ENCODE measurements at places on chromosomes 7 and 10.

GRCh38 chr7:126569402-126569801, 683.3 kb downstream of the GRM8 start:
- DNase-seq = no peak

DNA sequence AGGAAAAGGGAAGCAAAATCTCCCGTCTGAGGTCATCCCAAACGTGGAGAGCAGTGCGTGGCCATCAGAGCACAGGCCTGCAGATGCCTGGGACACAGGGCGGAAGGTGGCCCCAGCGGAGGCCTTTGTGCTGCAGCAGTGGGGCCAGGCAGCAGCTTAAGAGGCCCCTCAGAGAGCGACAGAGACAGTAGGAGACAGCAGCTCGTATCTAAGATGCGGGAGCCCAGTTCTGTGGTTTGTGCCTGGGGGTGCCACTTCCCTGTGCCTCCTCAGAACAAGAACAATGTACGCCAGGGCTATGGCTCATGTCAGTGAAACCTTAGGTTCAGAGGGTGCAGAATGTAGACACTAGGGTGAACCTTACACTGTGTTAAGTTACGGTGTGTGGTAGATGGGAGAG, 316.6 kb upstream of the AKR1E2 start:
- no peak for DNase-seq

DNA sequence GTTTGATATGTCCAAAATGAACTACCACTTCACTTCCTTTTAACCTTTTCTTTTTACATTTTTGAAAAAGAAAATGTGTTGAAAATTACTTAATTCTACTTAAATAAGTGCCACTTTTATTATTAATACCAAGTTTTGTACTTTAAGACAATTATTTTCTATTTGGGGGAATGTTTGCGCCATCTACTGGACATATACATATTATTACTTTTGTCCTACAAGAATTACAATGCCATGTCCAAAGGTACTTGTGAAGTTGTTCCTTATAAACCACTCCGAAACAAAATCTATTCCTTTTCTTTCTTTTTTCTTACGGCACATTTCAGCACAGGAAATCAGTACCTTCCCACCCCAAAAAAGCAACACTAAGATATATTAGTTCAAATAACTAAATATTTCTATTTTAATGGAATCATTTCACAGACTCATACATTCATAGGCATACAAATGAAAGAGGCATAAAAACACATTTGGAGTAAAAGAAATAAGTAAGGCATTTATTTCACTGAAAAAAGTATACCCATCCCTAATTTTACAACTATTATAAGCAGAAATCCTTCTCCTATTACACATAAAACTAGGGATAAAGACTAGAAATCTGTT, 169.9 kb downstream of the RNF133 start:
- DNase-seq = no peak

GRCh38 chr7:15352421-15353206, 209.2 kb downstream of the AGMO start:
- no peak for DNase-seq

GRCh38 chr7:69254643-69255042, 343.6 kb upstream of the AUTS2 start:
- DNase-seq = no peak

- DNase-seq = no peak
These were observed 2.2 kb upstream of the SUN3 start for GRCh38 chr7:48031111-48031510.

- no peak for DNase-seq
These were observed 39.9 kb downstream of the STRA8 start for GRCh38 chr7:135273581-135273980.

DNA sequence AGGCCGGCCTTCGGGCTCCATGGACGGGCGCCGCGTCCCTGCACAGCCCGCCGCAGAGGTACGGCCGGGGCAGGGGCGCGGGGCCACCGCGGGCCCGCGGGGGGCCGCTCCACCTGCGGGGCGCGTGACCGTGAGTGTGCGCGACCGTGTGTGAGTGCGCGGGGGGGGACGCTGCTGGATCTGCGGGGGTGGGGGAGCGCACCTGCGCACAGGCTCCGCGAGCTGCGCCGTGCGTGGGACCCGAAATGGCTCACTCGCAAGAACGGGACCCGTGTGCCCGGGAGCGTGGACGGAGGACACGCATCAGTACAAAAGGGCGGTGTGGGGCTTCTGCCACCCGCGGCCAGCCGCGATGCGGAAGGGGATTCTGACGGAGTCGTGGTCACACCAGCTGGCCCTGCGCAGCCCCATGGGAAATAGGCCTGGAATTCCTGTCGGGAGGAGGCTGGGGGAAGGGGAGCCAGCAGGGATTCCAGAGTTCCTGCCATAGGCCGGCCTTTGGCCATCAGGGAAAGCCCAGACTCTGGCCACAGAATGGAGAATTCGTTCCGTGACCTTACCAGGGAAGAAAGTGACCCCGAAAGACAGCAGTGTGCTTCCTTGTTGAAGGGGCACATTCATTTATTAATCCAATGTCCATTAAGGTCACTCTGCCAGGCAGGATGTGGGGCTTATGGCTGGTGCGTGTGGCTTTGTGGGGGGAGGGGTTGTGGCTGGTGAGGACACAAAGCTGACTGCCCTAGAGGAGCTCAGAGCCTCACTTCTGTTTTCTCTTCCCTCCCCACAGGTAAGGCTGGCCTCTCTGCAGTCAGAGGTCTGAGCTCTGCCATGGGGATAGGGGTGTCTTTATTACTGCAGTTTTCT, 494 bp downstream of the REPIN1 start:
- peak; percentile 47 for DNase-seq

DNA sequence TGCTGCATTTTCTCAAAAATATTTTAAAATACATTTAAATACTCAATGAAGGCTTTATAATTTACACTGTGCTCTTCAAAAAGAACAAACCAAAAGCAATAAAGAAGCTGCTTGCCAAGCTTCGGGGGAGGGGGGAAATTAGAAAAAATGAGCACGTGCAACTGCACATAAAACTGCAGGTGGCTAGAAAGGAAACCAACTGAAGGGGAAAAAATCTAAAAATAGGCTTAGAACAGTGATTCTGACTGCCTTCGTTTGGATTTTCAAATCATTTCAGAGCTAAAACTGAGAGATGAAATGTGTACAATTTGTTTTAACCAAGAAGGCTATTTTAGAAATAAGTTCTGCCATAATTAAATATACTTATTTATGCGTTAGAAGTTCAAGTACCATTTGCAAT, 61.4 kb downstream of the ABI1 start:
- peak; percentile 9 for DNase-seq

DNA sequence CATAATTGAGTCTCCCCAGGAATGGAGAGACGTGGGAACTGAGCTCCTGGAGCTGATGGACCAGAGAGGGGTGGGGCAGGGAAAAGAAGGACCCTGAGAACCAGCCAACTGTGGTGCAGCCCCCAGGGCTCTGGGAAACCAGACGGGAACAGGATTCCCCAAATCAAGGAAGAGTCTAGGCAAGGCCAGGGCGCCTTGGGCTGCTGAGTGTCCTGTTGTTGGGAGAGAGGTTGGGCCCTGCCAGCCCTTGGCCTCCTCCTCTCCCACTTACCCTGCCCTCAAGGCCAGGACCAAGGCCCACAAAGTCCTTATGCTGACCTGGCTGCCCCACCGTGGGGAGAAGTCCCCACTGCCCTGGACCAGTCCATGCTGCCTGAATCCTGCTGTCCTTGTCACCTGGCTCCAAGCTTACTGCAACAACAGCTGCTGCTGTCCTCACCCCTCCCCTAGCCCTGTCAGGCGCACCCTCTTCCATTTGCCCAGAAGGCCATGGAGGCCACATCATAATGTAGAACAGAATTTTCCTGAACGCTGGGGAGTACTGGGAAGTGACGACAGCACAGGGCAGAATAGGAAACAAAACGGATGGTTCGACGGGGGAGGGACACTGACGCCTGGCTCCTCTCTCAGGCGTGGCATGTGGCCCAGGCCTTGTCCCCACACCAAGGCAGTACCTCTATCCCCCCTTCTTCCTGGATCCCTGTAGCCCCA, 132.9 kb upstream of the ZMIZ1 start:
- no peak for DNase-seq

GRCh38 chr7:150735596-150736358, 1.4 kb upstream of the GIMAP5 start:
- no peak for DNase-seq

DNA sequence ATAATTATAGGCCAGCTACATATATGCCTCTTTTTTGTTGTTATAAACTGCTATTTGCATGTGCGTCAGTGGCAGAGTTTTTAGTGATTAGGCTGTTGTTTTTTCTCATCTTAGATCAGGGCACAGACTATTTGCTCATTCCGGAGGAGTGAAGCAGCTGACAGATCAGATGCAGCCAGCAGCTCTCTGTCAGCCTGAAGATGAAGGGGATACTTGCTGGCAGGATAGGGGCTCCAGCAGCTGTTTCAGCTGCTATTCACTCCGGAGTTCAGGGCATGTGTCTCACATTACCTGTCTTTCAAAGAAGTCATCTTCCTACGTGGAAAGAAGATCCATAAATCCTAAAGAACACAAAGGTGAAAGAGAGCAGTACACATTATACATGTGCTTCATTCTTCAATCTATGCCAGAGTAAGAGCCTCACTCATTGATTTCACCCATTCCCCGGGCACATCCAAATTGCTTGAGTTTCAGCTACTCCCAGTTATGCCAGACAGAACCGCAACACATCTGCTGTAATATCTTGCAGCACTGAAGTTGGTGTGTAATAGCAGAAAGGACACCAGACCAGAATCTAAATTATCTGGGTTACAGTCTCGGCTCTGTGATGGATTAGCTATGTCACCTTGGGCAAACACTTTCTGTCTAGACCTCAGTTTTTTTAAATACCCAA, 182.8 kb upstream of the CHRM2 start:
- DNase-seq = no peak

- DNase-seq = no peak
These were observed 231.1 kb downstream of the REEP3 start for GRCh38 chr10:63752318-63752717.

GRCh38 chr7:121562259-121562658, 166.2 kb upstream of the FAM3C start:
- DNase-seq = no peak

DNA sequence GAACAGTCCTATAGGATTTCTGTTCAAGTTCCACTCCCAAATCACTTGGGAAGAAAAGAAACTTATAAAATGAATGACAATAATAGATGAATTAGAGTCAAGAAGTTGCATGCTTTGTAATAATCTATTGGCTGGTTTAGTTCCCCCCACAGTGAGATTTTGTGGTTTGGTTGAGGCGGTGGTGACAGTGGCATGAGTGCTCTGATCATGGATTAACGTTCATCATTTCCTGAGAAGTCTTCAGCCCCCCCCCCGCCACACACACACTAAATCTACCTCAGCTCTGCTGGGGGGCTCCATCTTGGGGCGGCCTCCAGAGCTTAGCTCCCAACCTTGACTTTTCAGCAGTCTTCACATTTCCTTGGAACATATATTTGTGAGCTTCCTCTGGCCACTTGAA, 121.7 kb downstream of the ABCA13 start:
- no peak for DNase-seq

DNA sequence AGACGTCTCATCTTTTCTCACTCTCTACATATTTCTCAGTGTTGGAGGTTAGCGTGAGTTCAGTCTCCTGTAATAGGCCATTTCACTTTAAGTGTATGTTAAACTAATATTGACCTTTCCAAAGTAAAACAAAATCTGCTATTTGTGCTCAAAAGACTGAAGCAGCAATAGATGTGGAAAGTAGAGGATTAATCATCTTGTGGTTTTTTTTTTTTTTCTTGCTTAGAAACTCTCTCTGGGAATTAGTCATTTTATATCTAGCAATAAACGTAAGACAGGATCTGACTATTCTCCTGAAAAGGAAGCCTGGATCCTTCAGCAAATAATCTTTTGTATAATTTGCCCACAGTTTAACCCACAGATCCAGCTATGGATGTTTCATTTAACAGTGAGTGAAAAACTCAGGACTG, 81.7 kb downstream of the NRP1 start:
- no peak for DNase-seq

DNA sequence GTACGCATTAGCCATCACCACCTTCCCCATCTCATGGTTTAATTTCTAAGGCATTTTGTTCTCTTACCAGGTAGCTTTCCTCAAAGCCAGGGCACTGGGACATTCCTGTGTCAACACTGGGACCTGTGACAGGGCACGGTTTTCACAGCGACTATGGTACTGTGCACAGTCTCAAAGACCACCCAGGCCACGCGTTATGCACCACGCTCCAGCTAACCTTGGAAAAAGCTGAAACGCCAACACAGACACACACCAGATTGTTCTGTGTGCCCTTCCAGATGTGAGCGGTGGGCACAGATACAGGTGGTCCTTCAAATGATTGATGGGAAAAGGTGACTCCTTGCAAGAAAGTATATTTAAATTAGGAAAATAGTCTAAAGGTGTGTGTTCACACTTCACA, 337.3 kb downstream of the WDR37 start:
- no peak for DNase-seq

DNA sequence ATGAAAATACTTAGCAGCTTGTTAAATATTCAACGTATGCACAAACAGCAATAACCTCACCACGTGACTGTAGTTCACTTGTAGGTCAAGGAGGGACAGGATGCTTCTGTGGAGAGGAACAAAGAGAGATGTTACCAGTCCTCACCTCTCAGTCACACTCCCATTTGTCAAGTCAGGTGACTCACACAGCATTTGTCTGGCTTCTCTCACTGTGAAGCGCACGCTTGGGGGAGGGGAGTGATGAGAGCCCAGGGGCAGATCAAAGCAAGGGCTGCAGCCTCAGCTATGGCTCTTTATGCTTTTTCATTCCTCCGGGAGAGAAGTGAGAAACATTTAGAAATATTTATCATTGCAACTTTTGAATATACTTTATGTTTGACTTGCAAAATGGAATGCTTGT, 2.9 kb upstream of the RBM20 start:
- peak; percentile 23 for DNase-seq

GRCh38 chr7:112453505-112454171, 3.4 kb downstream of the IFRD1 start:
- no peak for DNase-seq

GRCh38 chr7:91565499-91566401, 301.5 kb downstream of the FZD1 start:
- no peak for DNase-seq

- DNase-seq = peak; percentile 60
These were observed 9.1 kb upstream of the ZYX start for GRCh38 chr7:143372070-143372469.

- no peak for DNase-seq
These were observed 50.6 kb upstream of the FAM204A start for GRCh38 chr10:118392761-118393160.

GRCh38 chr7:120259386-120259785, 13.6 kb upstream of the KCND2 start:
- no peak for DNase-seq

- DNase-seq = no peak
These were observed 370.1 kb downstream of the FRMD4A start for GRCh38 chr10:13960603-13961002.

- DNase-seq = no peak
These were observed 6.5 kb downstream of the ZNF438 start for GRCh38 chr10:31025142-31025541.

- DNase-seq = no peak
These were observed 4.3 kb upstream of the NEUROG3 start for GRCh38 chr10:69577268-69578232.

DNA sequence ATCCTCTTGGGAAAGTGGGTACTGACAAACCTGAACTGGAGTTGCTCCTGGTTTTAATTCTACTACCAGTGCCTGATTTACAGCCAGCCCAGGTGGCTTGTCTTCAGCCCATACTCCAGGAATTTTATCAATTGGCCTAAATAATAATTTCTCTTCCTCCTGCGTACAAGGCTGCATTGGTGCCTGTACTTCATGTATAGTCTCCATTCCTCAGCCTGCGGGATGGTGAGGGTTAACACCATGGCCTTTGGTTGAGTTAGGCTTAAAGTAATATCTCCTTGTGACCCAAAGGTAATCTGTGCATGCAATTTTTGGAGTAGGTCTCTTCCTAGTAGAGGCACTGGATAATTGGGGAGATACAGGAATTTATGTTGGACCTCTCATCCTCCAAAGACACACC, 5.5 kb upstream of the ZNF117 start:
- no peak for DNase-seq
